ENCODE measurements at places on chromosomes 7 and 10.

GRCh38 chr10:63681993-63682697 is 160.9 kb downstream of the REEP3 start:
- no peak for DNase-seq

- DNase-seq, result no peak
Measured at GRCh38 chr10:14415676-14416307, 85.1 kb upstream of the FRMD4A start.

DNA sequence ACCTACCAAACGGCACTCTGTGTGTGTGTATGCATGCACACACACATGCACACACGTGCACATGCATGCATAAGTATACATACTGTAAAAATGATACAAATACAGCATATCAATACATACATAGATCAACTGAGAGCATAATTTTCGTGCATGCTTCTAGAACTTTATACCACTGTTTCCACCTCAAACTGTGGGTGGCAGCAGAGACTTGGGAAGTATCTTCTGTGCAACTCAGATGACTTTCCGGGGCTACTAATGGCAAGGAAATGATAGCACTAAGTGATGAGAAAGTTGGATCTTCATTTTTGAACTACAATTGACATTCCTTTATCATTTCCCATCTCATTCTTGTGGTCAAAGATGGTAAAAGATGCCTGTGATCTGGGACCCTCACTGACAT is 570.7 kb downstream of the REEP3 start:
- DNase-seq, result no peak

DNA sequence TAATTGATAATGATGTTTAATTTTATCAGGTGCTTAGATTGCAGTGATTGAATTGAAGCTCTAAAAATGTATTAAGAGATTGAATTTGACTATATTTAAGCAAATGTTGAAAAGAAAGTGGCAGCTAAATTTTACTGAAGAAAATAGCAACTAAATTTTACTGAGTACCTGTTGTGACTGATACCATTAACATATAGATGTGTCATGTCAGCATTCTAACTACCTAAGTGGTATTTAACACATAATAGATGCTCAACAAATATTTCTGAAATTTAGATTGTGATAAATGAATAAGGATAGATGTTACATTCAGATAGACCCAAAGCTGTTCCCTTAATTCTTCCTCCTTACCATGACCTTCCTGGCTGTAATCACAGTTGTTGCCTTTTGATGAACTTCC is 350.9 kb upstream of the VWC2 start:
- no peak for DNase-seq

DNA sequence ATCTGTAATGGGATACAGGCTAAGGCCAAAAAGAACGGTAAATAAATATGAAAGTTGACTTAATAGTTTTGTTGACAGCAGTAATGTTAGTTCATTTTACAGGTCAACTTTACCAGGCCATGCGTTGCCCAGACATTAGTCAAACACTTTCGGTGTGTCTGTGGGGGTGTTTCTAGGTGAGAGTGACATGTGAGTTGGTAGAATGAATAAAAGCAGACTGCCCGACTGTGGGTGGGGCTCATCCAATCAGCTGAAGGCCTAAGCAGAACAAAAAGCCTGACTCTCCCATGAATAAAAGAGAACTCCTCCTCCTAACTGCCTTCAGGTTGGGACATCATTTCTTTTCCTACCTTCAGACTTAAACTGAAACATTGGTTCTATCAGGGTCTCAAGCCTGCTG is 132.3 kb downstream of the MTPAP start:
- DNase-seq, result no peak

- DNase-seq, result no peak
Measured at GRCh38 chr10:70774810-70775678, 10.1 kb downstream of the TBATA start.

DNA sequence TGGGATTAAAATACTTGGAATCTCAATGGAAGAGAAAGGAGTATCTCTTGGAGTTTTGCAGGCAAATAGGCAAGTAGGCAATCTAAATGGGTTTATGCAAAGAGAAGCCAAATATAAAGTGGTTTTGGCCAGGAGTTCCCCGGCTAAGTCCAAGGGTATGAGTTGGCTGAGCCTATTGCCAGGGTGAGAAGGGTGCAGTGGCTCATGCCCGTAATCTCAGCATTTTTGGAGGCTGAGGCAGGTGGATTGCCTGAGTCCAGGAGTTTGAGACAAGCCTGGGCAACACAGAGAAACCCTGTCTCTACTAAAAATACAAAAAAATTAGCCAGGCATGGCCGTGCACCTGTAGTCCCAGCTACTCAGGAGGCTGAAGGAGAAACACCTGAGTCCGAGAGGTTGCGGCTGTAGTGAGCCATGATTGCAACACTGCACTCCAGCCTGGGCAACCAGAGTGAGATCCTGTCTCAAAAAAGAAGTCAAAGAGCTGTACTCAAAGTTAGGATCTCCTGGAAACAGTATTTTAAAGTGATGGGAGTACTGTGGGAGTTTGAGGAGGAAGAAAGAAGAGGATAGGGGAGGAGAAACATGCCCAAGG is 130.4 kb upstream of the RAB18 start:
- DNase-seq, result no peak

- DNase-seq, result no peak
Measured at GRCh38 chr7:48094861-48095293, 5.8 kb downstream of the UPP1 start.

DNA sequence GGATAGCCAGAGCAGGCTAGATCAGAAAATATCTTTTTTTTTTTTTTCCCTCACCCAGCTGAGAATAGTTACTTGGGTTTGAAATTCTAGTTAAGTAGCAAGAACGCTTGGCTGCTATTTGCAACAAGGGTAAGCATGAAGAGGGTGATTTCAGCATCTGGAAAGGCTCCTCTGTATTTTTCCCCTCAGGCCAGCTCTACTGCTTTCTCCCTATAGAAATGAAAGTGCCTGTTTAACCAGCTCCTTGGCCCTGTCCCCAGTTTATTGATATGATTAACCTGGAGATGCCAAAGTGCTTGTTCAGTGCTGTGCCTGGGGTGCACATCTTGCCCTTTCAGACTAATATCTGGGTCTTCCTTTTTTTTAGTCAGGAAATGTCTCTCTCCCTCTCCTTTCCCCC is 37.1 kb downstream of the AP3M1 start:
- DNase-seq, result no peak

GRCh38 chr7:51369746-51370145 is 53.1 kb upstream of the COBL start:
- DNase-seq, result no peak

GRCh38 chr7:139594911-139595476 is 71.5 kb downstream of the CLEC2L start:
- no peak for DNase-seq

Data from transverse colon (tissue), 4 donors.